Placental pericyte (primary cell): ENCODE measurements at places on chromosomes 16 and 17. TPM values are rescaled to one million over a fixed set of nuclear protein-coding genes. Genes with fewer than 3 reads are reported as not detected.

The KRT20 gene
- total RNA-seq, result not detected in 2 replicates

The GFAP gene
- total RNA-seq, result 0.57 and 1.1 TPM in 2 replicates

The GAS2L2 gene
- total RNA-seq, result not detected in 2 replicates

The PRCD gene
- 3.5 and 4.3 TPM in 2 replicates for total RNA-seq

The GRAP gene
- under 0.01 TPM in 1 of 2 replicates, not detected in the other for total RNA-seq

The WFIKKN1 gene
- total RNA-seq, result 0.14 and 0.22 TPM in 2 replicates

The SGCA gene
- 2.0 and 5.5 TPM in 2 replicates for total RNA-seq

The CMTM1 gene
- total RNA-seq, result 2.4 and 5.7 TPM in 2 replicates

The ITGB4 gene
- 0.44 and 0.57 TPM in 2 replicates for total RNA-seq
